ENCODE measurements at places on chromosomes 16 and 17. TPM values are rescaled to one million over a fixed set of nuclear protein-coding genes. Genes with fewer than 3 reads are reported as not detected.

- DNase-seq: no peak
Measured at GRCh38 chr16:59305850-59306249, 571.7 kb upstream of the GOT2 start.

DNA sequence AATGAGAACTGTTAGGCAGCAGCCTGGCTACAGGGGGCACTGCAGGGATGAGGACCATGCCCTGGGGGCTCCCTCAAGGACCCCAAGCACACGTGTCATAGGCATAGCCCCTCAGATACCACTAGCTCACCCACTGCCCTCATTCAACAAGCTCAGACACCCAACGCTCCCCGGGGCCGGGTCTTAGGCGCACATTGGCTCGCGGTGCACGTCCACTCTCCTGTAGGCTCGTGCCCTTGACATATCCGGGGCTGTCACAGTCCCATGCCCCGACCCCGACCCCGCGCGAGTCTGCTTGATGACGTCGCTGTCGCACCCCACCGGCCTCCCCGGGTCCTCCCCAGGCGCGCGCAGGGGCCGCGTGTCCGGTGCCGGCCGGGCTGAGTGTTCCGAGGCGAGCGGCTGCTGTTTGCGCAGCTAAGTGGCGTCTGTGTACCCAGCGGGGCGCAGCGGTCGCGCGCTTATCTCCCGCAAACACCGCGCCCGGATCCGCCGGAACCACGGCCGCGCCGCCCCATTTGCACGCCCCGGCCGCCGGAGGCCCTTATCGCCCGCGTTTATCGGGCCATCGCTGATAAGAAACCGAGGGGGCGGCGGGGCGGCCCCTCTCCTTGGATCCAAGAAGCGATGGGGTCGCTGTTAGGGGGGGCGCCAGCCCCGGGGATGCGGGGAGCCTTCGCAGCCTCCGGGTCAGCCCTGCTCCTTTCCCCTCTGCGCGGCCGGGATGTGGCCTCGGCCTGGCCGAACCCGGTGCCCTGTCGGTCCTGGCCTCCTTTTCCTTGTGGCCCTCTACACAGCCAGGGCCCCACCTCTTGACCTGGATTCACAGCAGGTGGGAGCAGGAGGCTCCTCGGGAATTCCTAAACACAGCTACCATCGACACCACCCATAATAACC lies 20.7 kb upstream of the NAGS start:
- DNase-seq: no peak

- no peak for DNase-seq
Measured at GRCh38 chr16:21060027-21060510, 90.6 kb downstream of the DNAH3 start.

DNA sequence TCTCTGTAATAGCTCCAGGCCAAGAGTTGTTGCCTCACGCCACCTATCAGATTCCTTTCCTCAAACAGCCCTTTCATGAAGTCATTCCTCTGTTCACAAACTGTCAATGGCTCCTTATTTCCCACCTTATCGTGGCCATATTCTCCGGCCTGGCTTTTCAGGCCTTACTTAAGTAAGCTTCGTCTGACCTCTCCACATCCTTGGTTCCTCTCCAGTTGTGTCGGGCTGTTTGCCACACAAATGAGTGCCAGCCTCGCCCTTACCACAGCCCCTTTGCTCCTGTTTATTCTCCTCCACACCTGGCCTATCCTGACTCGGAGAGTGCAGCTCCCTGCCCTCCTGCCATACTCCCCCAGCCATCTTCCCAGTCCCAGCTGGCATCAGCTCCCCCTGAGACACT lies 2.0 kb downstream of the TP53I13 start:
- no peak for DNase-seq

Gene C16orf87
- 21.4 TPM for polyA plus RNA-seq

- no peak for DNase-seq
Measured at GRCh38 chr16:474420-475122, 49.1 kb downstream of the RAB11FIP3 start.

Gene KRT36
- polyA plus RNA-seq: not detected

DNA sequence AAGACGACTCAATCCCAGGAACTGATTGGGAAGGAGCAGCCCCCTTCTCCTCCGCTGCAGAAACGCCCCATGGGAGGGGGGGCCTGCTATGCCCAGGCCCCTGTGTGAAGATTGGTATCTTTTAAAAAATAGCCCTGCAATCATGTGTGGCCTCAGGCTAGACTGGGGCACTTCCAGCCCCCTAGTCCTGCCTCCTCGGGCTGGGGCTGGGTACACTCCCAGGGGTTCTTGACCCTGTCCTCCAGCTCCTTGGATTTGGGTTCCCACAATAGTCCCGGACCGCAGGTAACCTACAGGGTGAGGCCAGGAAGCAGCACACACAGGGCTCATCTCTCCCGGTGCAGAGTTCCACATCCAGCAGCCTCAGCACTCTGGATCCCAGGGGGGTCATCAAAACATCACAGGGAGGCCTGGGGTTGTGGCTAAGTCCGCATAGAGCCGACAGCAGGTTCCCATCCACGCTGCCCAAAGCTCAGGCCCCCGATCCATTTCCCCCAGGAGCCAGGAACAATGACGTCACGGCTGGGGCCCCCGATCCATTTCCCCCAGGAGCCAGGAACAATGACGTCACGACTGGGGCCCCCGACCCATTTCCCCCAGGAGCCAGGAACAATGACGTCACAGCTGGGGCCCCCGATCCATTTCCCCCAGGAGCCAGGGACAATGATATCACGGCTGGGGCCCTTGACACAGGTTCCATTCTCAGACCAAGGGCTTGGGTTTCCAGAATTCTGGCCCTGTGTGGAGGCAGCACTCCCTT lies 202.4 kb downstream of the IRF8 start:
- no peak for DNase-seq

Gene SCNN1G
- 0.50 TPM for polyA plus RNA-seq

DNA sequence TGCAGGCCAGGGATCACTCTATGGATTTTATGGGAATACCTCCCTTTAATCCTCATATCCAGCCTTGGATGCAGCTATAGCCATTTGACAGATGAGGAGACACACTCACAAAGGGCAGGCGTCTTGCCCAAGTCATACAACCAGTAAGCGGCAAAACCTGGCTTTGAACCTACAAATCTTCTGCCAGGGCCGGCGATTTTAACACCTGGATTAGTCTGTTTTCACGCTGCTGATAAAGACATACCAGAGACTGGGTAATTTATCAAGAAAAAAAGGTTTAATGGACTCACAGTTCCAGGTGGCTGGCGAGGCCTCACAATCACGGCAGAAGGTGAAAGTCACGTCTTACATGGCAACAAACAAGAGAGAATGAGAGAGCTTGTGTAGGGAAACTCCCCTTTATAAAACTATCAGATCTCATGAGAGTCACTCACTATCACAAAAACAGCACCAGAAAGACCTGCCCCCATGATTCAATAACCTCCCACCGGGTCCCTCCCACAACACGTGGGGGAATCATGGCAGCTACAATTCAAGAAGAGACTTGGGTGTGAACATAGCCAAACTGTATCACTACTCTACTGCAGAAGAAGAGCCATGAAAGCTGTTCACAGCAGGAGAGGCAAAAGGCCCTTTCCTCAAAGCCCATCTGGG lies 67.5 kb downstream of the XYLT1 start:
- no peak for DNase-seq

DNA sequence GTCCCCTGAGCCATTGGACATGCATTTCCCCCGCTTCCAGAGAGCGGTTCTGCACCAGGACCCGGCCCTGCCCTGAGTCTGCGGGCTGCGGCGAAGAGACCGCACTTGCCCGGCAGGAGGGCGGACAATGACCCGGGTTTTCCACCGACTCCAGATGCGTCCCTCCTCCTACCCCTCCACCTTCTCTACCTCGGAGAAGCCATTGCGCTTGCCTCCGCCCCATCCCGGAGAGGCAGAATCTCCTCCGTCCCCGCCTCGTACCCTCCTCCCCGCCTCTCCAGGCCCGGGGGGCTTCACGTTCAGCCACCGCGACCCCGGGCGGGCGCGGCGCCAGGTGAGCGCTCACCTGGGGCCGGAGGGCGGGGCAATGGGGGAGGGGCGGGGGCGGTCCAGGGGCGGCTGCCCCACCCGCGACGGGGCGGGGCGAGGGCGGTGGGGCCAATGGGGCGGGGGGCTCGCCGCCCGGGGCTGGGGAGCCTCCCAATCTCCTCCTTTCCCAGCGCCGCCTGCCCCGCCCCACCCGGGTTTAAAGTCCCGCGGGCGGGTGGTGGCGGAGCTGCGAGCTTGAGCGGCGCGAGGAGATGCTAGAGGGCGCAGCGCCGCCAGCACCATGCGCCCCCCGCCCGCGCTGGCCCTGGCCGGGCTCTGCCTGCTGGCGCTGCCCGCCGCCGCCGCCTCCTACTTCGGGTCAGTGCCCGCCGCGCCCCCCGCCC lies at the start of gene WNT9B:
Gene WNT9B, plus strand, starts transcription at position 555 of the 713 bp plus-strand sequence. Its CDS starts 56 bp downstream, at position 611.
- DNase-seq: no peak

GRCh38 chr17:44826123-44826790 lies 3.8 kb downstream of the GJC1 start:
- no peak for DNase-seq

- DNase-seq: no peak
Measured at GRCh38 chr16:30664616-30665109, 6.4 kb downstream of the FBRS start.

Gene BHLHA9
- polyA plus RNA-seq: not detected

Gene ATP2A1
- 770 TPM for polyA plus RNA-seq

DNA sequence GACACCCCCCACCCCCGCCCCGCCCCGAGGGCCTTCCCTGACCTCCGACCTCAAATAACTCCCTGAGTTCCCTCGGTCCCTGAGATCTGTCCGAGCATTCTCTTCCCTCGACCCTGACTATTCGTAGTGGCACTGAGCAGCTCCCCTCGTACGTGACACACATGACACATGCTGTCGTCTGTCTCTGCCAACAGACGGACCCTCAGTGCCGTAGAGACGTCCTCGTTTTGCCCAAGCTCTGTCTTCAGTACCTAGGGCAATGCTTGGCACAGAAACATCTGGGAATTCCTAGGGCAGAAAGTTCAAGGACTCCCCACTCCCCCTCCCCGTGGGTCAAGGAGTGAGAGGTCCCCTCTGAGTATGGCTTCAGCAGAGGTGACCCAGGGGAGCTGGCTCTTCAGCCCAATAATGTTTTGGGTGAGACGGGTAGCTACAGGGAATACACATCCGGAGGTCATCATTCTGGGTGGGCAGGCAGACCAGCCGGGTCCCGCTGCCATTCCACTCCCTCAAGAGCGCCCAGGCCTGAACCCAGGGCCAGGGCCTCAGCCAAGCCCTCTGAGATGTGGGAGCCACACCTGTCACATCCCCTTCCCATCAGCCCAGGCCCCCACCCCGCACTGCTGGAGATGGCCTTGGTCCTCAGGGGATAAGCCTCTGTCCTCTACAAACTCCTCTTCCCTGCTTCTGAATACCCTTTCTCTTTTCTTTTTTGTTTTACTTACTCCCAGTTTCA lies 671 bp upstream of the FADS6 start:
- no peak for DNase-seq

Gene ARHGDIG
- 1.3 TPM for polyA plus RNA-seq

- no peak for DNase-seq
Measured at GRCh38 chr17:50536683-50537646, 4.4 kb downstream of the EPN3 start.

Gene SDK2
- 25.0 TPM for polyA plus RNA-seq

DNA sequence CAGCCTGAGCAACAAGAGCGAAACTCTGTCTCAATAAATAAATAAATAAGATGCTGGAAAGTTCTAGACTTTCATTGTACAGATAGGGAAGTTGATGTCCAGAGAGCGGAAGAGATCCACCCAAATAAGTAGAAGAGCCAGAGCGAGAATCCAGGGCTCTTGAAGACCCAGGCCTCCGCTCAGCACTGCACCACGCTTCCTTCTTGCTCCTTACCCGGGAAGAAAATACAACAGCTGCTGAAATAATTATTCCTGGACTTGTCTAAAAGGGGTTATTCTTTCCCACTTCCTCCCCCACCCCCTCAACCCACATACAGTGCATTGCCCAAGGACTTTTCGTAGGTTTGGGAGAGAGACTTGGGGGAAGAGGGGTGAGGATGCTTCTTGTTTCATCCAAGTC lies 26.7 kb downstream of the CDK5RAP3 start:
- DNase-seq: no peak

DNA sequence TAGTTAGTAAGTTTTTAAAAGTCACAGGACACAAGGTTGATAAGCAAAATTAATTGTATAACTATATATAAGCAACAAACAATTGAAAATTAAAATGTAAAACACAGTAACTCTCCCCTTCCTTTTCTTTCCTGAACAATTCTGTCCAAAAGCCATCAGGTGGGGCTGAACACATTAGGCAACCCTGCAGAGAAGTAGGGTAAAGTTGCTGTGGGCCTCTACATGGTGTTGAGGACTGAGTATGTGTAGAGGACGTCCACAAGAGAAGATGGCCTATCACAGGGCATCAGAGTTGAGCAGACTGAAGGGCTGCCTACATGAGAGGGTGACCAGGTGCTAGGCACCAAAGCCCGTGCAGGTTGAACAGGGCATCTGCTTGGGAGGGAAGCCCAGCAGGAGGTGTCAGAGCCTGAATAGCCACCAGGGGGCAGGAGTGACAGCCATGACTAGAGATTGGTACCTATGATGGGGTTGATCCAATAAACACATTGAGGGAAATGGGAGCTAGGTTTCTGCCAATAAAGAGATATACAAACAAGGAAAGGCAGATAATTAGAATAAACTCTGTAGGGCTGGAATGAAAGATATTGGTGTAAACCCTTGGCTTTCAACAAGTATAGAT lies 415.1 kb downstream of the NPIPA8 start:
- DNase-seq: no peak

Gene KRTAP9-8
- not detected for polyA plus RNA-seq

Gene GPRC5C
- 26.5 TPM for polyA plus RNA-seq

GRCh38 chr16:23931199-23931598 lies 95.4 kb downstream of the PRKCB start:
- no peak for DNase-seq

DNA sequence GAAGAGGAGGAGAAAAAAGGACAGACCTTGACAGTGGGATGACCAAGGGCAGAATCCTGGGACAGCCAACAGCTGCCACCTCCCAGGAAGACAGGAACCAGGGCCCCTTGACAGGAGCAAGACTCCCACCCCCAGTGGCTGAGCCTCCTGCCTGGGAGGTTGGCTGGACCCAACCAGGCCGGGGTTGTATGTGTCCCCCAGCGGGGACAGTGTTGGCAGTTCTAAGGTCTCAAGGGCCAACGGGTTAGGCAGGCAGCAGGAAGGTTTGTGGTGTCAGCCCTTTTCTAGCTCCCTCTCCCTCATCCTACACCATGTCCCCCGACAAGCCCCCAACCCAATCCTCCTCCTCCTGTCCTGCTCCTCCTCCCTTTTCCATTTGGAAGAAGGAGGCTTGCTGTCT lies 126.2 kb downstream of the MRM1 start:
- no peak for DNase-seq

Gene HAGHL
- polyA plus RNA-seq: 1.4 TPM

Gene SLC5A10
- 0.28 TPM for polyA plus RNA-seq

Measured in muscle of back (tissue), 13 donors.